GM12864 (cell line): ENCODE measurements at places on chromosomes 3 and 15.

DNA sequence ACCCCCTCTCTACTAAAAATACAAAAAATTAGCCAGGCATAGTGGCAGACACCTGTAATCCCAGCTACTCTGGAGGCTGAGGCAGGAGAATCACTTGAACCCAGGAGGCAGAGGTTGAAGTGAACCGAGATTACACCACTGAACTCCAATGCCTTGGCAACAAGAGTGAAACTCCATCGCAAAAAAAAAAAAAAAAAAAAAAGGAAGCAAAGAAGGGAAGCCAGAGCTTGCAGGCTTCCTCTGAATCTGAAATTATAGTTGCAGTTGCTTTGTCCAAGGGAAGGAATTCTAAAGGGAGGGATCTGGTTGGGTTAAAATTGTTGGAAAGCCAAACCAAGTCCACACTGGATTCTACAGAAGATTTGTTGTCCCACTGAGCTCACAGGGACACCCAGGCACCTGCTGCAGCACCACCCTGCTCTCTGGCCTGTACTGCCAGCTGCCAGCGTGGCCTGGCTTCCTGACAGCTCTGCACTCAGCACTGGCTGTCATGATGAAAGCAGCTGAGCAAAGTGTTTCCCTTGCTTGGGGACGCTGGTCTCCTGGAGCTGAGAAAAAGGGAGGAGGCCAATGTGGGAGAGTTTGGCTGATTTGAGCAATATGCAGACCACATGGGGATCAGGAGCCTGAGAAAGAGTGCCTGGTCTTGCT, 88.8 kb upstream of the HES1 start:
- no peak for DNase-seq

- no peak for DNase-seq
Observed at GRCh38 chr3:195226445-195226844, 44.5 kb downstream of the XXYLT1 start.

GRCh38 chr3:172560026-172560425, 36.8 kb upstream of the TNFSF10 start:
- no peak for DNase-seq

GRCh38 chr15:81751816-81752545, 293.8 kb downstream of the MEX3B start:
- no peak for DNase-seq

DNA sequence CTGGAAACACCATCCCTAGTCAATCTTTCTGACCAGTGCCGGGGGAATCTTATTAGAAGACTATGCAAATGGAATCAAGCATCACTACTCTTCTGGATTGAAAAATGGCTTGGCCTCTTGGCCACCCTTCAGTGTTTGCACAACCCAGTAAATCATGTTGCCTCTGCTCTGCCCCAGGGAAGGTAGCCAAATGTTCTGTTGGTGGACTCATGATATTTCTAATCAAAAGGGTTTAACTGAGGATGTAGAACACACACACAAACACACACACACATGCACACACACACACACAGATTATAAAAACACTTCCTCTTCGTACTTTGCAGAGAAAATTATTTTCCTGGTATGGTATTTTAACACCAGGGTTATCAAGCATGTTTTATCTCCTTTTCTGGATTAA, 7.9 kb downstream of the RBP2 start:
- no peak for DNase-seq

GRCh38 chr3:14890476-14890875, 56.9 kb upstream of the NR2C2 start:
- no peak for DNase-seq

DNA sequence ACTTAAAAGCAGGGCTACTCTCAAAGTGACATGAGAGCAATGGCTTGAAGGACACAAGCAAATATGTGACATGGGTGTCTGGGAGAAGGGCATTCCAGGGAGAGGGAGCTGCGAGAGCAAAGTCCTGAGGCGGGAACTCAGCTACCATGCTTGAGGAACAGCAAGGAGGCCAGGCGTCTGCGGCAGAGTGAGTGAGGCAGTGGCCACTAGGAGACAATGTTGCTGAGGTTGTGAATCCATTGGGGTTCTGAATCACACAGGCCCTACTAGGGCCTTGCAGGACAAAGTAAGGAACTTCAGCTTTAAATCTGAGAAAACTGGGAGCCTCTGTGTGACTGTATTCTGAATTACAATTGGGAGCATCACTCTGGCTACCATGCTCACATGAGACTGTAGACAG, 94.1 kb upstream of the PRICKLE2 start:
- DNase-seq, result no peak

DNA sequence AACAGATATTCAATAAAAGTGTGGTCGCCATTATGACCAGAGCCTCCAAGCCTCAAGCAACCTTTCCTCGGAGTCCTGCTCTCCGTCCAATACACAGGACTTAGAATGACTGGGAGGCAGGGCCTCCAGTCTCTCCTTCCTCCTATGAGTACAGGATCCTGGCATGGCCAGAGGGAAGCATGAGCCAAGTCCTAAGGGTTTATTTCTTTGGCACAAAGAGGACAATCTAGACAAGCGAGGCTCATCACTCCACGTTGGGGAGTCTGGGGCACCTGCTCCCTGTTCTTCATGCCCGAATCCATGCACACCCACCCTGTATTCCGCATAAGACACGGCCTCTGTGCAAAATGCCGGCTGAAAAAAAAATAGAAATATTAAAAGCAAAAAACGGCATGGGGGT, 6.8 kb downstream of the PRRT3 start:
- no peak for DNase-seq

- no peak for DNase-seq
Observed at GRCh38 chr3:188948997-188949389, 222.8 kb upstream of the TPRG1 start.
